ENCODE measurements at places on chromosomes 12 and 14.

- no peak for DNase-seq
Measured at GRCh38 chr14:70096866-70097265, 91.9 kb downstream of the SLC8A3 start.

- no peak for DNase-seq
Measured at GRCh38 chr14:56170877-56171422, 52.7 kb downstream of the PELI2 start.

- DNase-seq, result no peak
Measured at GRCh38 chr12:81500788-81501187, 258.4 kb downstream of the PPFIA2 start.

DNA sequence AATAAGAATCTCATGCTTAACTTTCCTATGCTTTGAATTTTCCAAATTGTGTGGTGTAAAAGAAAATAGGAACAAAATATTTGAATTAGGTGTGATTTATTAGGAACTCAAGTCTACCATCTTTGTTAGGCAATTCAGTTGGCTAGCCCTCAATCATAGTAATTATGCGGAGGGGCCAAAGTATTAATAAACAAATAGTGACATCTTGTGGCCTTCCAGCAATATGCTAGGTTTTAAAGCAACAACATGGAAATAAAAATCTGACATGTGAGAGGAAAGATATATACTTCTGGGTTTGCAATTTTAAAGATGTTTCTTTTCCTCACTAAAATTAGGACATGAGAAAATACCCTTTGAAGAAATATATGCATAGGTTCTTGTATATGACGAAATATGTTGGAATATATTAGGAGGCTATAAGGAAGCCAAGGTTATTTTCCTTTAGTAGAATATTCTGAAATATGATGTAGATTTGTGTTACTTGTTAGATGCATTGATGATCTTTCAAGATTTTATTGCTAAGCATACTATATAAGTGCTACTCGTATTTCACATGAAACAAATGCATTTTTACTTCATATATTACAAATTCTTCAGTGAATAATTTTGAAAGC, 200.4 kb downstream of the PTPRO start:
- DNase-seq, result no peak

DNA sequence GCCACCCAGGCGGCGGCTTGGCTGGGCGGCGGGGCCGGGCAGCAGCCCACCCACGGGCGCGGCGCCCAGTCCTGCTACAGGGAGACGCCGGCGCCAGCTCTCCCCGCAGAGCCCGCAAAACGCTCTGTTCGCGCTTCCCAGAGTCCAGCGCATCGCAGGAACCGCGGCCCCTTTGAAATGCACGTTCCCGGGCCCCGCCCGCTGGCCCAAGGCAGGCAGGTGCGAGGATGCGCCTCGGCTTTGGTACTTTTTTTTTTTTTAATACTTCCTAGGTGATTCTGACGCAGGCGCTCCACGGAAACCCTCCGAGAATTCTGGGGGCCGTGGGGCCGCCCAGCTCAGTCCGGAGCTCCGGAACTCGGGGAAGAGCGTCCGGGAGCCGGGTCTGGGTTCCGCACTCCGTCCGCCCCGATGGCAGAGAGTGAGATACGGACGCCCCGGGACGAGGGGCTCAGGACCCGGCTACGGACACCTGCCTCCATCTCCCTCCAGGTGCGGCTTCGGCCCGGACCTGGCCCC, 483 bp downstream of the POC1B start:
- DNase-seq, result no peak

Measured in activated naive CD4-positive, alpha-beta T cell (primary cell).